ENCODE measurements at places on chromosomes 1 and 21.

- no peak for DNase-seq
Measured at GRCh38 chr1:92840600-92840999, 8.8 kb downstream of the RPL5 start.

DNA sequence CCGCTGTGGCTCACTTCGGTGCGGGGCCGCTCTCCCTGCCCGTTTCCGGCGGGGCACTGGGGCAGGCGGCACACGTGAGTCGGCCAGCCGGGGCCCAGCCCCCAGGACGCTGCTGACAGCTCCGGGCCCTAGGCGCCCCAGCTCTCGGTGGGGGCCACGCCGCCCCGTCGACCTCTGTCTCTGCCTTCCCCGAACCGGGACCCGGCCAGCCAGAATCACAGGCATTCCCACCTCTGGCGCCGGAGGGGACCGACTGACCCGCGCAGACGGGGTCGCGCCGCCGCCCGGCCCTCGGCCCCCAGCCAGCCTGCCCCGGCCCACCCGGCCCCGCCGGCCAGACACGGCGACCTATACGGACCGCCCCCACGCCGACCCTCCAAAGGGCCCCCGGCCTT is 755 bp downstream of the SCMH1 start:
- peak; percentile 52 for DNase-seq

GRCh38 chr1:87572891-87573290 is 244.2 kb downstream of the LMO4 start:
- no peak for DNase-seq

GRCh38 chr1:47686731-47687630 is 249.1 kb downstream of the FOXD2 start:
- no peak for DNase-seq

- DNase-seq: no peak
Measured at GRCh38 chr1:67110352-67110751, 24.4 kb downstream of the C1orf141 start.

DNA sequence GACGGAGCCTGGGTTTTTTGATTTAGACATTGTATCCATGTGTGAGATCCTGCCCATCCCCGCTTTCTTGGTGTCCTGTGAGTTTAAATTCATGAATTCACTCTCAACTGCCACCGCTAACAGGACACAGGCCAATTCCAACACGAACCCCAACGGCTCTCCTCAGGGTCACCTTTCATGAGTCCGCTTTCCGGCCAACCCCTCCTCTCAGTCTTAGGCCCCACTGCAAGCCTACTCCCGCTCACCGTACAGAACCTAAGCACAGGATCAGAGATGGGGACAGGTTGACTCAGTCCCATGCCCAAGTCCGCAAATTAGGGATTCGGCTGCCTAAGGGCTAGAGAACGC is 238 bp upstream of the SCP2 start:
- no peak for DNase-seq

DNA sequence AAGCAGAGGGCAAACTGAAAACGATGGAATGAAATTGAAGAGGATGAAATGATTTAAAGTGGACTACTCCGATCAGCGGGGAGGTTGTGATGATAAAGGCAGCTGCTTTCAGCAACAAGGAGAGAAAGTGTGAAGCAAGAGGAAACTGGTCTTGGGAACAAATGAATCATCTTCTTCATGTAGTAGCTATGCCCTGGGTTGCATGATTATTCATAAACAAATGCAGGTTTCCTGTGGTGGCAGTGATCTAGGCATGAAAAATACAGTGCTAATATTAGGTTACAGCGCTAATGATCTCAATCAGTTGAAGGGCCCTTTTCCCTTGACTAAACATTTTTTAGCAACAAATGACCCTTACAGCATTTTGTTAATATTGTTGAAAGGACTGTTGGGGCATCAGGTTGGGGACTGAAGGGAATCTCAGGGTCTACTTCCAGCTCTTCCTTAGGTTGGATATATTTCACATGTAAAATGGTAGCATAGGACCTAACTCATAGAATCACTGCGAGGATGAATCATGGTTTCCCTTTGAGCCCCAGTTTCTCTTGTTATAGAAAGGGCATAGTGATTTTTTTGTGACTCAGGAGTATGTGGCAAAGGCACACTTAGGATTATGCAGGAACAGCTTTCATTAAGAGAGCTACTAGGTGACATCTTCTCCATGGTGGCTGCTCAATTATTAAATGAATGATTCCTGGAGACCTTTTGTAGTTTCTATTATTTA is 1.9 kb upstream of the ZFYVE9 start:
- DNase-seq: peak; percentile 94

- no peak for DNase-seq
Measured at GRCh38 chr1:3676581-3677470, 24.5 kb downstream of the TP73 start.

GRCh38 chr1:151756291-151756690 is 7.0 kb downstream of the MRPL9 start:
- no peak for DNase-seq

DNA sequence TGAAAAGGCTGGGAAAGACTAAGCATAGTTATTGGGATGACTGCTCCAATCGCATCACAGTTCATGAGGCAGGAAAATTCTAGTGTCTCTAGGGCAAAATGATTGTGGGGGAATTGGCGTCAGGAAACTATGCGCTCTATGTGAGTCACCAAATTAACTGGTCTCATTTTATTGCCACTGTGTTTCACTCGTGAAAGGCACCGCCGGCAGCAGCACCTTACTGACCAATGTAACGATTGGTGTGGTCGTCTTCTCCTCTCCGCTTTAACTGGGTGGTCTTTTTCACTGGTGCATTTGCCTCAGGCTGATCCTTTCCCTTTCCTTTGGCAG is 83.5 kb downstream of the SPAG17 start:
- DNase-seq: no peak

DNA sequence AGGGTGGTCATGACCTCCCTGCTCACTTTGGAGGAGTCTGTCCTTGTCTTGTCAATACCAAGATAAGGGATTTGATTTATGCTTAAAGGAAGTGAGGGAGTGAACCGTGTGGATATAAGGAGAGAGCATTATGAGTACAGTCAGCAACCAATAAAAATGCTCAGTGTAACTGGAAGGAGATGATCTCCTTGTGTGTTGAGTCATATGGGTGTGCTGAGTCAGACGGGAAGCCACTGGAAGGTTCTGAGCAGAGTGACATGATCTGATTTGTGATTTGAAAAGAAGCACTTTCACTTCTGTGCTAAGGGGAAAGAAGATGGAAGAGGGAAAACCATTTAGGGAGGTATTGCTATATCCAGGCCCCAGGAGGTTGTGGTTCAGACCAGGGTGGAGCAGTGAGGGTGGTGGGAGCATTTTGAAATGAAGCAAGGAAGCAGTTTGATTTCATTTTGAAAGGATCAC is 2.5 kb upstream of the BCL10 start:
- peak; percentile 87 for DNase-seq

GRCh38 chr1:89815611-89816010 is 5.2 kb upstream of the LRRC8D start:
- DNase-seq: no peak

DNA sequence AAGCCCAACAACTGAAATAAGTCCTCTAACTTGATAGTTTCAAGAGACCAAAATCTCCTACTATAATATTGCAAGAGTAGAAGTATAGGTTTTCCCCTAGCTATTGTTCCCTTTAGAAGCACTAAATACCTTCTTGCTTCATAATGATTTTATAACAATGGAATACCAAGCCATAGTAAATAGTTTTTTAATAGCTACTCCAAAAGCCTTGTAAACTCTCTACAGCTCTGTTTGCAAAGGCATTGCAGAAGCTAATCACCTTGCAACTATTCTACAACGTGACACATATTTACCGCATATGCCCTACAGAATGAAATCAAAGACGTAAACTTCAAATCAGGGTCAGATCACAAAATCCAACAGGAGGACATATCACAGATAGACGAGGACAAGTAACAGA is 451.5 kb upstream of the ZRANB2 start:
- DNase-seq: no peak

GRCh38 chr1:163161337-163161736 is 41.4 kb downstream of the RGS5 start:
- no peak for DNase-seq

GRCh38 chr1:182301467-182302198 is 90.0 kb downstream of the GLUL start:
- DNase-seq: peak; percentile 64

DNA sequence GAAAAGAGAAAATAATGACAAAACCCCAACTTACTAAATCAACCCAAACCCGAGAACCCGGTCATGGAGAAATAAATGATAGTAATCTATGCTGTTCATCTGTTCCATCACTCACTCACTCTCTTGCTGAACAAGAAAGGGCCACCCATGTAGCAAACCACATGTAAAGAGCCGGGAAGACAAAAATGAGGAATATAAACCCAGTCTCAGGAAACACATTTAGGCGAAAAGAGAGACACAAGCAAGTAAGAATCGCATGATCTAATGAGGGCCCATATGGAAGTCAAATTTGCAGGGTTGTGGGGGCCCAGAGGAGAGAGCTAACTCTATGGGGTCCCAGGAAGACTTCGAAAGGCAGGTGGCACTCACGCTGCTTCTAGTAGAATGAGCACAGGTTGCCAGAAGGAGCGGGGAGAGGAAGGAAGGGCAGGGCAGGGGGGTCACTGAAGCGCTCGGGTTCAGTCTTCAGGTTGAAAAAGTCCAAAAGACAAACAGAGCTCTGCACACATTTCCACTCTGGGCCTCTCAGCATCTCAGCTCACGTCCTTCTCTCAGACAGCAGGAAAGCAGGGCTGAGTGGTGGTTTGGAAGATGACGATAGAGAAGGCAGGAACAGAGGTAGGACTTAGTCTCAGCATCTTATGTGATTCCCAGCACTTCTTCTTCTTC is 142.9 kb upstream of the KRTAP19-8 start:
- DNase-seq: no peak

DNA sequence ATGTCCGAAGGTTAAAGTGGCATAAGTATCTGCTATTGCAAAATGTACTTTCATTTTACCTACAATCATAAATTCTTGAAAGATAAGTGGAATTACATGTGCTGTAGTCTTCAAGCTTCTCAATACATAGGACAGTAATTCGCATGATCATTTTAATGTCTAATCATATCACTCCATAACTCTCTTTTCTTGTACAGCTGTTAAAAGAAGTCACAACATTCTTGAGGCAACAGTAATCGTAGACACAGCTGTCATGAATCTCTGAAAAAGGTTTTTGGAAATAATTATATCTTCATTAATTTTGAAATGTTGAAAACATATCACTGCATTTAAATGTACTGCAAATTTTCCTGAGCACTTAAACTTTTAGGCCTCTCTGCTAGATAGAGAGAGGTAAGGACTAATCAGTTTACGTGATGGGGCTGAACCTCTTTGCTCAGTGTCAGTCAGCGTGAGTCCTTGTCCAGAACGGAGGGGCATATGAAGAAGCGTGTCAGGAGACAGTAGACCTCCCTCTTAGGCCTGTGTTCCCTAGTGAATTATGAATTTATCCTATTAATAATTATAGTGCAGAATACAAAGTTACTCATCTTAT is 133.4 kb downstream of the NEK7 start:
- DNase-seq: no peak

DNA sequence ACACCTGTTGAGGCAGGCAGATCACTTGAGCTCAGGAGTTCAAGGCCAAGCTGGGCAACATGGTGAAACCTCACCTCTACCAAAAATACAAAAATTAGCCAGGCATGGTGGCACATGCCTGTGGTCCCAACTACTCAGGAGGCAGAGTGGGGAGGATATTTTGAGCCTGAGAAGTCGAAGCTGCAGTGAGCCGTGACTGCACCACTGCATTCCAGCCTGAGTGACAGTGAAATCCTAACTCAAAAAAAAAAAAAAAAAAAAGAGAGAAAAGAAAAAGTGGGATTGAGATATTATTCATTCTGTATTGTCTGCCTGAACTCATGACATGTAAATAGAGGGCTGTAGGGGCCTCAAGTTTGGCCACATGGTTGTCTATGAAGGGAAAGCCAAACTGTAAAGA is 37.3 kb downstream of the WNT2B start:
- DNase-seq: no peak

- no peak for DNase-seq
Measured at GRCh38 chr1:237681210-237681609, 209.5 kb downstream of the ZP4 start.

DNA sequence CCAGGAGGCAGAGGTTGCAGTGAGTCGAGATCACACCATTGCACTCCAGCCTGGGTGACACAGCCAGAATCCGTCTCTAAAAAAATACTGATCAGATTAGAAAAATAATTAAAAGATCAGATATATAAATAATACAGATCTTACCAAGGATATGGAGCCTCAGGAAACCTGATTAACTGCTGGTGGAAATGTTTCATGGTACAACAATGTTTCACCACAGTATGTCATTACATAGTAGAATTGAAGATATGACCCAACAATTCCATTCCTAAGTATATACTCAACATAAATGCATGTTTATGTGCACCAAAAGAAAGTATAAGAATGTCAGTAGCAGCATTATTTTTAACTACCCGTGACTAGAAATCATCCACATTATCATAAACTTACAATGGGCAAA is 41.7 kb downstream of the CD53 start:
- DNase-seq: no peak

GRCh38 chr1:66747501-66747900 is 4.8 kb upstream of the DYNLT5 start:
- peak; percentile 48 for DNase-seq

DNA sequence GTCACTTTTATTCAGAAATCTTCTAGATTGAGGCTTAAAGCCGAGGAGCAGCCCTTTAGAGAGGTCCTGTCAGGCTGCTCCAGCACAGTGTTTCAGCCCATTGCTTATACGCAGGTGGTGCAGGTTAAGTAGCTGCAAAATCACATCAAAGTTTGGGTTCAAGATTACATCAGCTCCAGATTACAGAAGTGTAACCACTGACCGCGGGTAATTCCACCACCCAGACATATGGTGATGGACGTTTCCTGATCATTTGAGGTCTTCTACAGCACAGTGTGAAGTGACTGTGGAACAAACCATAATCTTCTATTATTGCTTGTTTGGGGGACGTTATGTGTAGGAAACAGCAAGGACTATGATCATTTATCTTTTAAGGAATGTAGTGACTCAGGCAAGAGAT is 11.8 kb downstream of the C1orf115 start:
- no peak for DNase-seq

GRCh38 chr1:184479435-184480167 is 92.8 kb downstream of the C1orf21 start:
- no peak for DNase-seq

GRCh38 chr1:17207966-17208418 is 3.1 kb downstream of the PADI1 start:
- peak; percentile 23 for DNase-seq

GRCh38 chr1:29181413-29182225 is at the start of gene SRSF4:
SRSF4 (minus strand) TSS chr1:29181900; CDS start chr1:29181752, 148 bp downstream.
- peak; percentile 99 for DNase-seq

DNA sequence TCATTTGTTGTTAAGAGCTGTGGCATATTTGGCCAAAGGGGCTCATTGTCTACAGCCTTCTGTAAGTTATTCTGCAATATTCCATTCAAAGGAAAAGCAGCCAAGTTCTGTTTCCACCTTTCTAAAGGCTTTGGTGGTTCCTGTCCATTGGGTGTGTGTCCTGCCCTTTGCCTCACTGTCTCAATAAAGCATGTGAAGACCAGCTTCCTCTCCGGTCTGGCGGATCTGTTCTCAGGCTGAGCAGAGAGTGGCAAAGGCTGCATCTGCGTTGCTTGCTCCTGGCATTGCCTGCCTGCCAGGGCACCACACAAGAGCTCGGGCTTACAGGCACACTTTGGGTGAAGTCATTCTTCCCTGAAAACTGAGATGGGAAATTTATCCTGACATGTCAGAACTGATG is 34.9 kb downstream of the ST6GALNAC3 start:
- no peak for DNase-seq
